ENCODE measurements at places on chromosomes 3 and 15.
A peak's percentile ranks its signal among the peaks of the same experiment; 100 is the strongest.

DNA sequence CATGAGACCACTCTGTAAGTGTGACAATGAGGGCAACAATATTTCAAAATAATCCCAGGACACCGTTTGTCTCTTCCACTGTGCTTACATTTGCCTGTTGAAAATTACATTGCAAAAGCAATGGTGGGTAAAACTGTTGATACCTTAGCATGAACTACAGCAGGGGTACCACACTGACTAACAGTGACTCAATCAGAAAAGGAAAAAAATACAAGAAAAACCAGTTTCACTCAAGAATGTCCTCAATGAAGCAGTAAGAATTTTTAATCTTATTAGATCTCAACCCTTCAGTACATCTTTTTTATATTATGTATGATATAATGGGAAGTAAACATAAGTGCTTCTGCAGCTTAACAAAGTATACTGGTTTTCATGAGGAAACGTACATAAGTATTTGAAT lies 1.6 kb upstream of the CCDC54 start:
- DNase-seq, result no peak

GRCh38 chr3:111509308-111509707 lies 32.7 kb upstream of the CD96 start:
- no peak for DNase-seq

- DNase-seq, result no peak
These were observed 26.2 kb upstream of the TFG start for GRCh38 chr3:100682854-100683760.

GRCh38 chr3:46713898-46714552 lies 3.6 kb downstream of the PRSS50 start:
- DNase-seq, result no peak

DNA sequence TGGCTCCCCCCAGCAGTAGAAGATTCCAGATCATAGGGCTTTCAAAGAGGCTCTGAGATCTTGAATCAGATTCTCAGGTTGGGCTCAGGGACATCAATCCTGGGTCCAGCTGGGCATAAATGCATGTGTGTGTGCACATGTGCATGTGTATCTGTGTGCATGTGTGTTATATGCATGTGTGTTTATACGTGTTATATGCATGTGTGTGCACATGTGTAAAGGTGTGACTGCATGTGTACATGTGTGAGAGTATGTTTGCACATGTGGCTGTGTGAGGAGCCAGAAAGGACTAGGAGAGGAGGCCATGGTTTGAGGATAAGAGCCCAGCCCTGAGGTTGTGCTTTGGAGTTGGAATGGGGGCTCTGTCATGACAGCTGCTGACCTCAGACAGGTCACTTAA lies 1.8 kb upstream of the MAPKAPK3 start:
- DNase-seq, result no peak

GRCh38 chr3:192850451-192850981 lies 67.1 kb downstream of the MB21D2 start:
- DNase-seq, result peak; percentile 27

DNA sequence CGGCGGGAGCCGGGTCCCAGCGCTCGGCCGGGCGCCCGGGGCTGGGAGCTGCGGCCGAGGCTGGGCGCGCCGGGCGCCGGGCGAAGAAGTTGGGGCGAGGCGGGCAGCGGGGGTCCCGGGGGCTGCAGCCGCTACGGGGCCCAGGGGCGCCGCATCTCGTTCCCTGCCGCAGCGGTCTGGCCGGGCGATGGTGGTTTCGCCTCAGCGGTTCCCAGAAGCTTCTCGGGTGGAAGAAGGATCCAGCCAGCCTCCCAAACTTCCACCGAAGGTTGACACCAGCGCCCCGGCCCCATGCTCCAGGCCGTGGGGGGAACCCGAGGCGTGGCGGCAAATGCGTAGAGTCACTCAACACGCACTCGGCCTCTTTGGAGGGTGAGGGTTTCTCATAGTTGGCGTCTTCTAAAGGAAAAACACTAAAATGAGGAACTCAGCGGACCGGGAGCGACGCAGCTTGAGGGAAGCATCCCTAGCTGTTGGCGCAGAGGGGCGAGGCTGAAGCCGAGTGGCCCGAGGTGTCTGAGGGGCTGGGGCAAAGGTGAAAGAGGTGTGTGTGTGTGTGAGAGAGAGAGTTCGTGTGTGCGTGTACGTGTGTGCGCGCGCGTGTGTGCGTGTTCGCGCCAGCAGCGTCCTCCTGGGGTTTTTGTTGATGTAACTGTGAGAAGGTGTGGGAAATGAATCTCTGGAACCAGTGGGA lies 940 bp downstream of the BOC start:
- no peak for DNase-seq

GRCh38 chr3:62597491-62597890 lies 224.1 kb upstream of the FEZF2 start:
- DNase-seq, result no peak

DNA sequence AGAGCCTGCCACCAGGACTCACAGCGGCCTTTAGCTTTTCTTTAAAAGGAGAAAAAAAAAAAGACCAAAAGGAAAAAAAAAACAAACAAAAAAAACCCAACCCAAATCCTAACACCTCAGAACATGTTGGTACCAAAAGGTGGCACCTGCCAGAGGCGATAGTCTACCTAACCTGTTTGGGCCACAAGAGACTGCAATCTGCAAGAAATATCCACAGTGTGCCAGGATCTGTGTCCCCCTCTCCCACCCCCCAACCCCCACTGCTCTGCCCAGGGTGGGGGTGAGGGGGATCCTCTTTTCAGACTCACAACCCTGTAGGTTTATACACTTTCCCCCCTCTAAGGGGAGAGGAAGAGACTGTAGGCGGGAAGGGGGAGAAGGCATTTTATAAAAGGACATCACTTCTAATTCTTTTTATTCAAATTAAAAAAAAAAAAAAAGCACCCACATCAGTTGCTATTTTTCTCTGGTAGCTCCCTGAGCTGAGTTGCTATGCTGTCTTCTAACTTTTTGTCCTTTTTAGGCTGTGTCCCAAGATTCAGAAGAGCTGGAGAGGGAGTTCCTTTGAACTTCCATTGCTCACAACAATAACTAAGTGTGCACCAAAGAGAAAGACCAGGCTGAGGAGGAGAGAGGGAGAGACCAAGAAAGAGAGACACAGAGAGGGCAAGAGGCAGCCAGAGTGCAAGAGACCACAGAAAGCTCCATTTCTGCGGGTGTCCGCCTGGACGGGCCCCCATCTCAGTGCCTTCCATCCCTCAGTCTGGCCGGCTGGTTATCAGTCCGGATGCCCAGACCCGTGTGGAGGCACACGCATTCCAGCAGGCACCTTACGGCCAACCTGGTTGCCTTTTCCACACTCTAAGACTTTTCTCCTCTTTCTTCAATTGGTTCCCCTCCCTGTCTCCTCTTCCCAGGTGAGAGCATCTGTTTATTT lies 48.9 kb downstream of the TLE3 start:
- DNase-seq, result no peak

DNA sequence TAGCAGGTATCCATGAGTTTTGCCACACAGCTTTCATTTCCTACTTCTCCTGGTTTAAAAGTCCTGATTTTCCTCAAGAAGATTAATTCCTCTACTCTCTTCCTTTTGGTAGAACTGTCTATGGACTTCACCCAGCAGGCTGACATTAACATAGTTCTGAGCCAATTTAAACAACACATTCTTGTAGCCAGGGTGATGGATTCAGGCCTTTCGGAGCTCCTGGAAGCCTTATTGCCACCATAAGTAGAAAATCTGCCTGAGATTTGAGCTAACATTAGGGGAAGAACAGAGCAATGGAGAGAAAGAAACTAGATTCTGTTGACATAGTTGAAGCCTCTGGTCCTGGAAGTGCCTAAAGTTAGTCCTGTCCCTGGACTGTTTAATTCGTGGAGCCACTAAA lies 449.8 kb downstream of the TAFA4 start:
- no peak for DNase-seq

DNA sequence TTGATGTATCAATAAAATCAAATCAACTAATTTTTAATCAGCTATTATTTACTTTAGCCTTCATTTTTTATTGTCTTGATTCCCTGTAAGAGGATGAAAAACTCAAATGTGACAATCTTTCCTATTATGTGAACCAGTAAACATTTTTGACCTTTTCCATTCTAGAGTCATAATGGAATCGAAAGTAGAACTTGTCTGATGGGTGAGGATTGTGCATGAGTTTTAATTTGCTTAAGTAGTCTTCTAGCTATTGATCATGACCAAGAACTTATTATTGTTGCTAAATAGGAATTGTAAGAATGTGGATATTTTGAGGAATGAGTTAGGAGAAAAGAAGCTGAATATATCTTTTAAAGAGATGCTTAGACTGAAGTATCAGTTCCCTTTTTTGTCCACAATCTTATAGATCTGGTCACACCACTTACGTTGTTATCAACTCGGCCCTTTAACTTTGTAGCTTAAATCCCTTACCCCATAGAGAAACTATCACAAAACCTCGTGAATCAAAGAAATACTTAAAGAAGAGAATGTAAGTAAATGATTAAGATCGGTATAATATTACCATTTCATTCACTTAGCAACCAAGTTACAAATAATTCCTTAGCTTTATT lies 147.3 kb downstream of the TP63 start:
- no peak for DNase-seq

DNA sequence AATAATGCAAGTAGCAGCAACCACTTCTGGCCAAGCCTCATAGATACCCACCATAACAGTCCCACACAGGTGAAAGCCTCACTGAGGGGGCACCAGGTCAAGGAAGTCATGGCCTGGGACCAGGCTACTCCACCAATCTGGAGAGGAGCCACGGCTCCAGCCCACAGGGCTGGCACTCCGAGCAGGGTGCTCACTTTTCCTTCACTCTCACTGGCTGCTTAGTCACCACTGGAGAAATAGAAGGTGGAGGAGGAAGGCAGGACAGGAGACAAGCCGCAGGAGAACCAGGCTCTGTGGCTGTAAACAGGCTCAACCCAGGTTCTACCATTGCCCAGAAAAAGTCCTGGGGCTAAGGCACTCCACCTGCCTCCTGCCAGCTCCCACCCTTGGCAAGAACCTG lies 1.2 kb downstream of the USP19 start:
- DNase-seq, result no peak

- no peak for DNase-seq
These were observed 8.6 kb upstream of the TCAIM start for GRCh38 chr3:44329946-44330345.

DNA sequence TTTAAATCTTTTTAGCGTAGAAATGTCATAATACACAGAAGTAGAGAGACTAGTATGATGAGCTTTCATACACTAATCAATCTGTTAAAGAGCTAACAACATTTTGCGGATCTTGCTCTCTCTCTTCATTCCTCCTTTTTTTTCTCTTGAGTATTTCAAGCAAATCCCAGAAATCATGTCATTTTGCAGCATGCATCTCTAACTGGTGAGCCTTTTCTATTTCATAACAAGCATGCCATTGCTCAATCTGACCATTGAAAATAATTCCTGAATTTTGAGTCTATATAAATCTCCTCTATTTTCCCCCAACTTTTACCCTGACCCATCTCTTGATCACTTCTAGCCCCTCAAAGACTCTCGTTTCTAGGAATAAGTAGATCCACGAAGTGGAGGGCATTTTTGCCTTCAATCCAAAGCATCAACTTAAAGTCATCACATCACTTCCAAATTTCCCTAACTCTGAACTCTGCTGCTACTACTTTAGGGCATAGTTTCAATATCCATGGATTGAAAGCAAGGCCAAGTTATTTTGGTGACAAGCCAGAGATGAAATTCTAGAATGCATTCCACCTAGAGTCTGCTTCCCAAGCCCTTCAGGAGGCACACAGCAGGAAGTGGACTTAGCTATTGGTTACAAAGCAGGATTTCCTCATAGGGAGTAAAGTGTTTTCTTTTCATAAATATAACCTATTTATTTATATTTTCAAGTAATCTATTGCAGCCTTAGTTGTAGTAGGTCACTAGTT lies 253.5 kb upstream of the ZPLD1 start:
- no peak for DNase-seq

GRCh38 chr3:24401090-24401810 lies 93.4 kb downstream of the THRB start:
- DNase-seq, result no peak

GRCh38 chr3:178341636-178342035 lies 194.6 kb upstream of the KCNMB2 start:
- DNase-seq, result no peak

GRCh38 chr3:2495746-2496145 lies 397.1 kb downstream of the CNTN4 start:
- DNase-seq, result no peak

DNA sequence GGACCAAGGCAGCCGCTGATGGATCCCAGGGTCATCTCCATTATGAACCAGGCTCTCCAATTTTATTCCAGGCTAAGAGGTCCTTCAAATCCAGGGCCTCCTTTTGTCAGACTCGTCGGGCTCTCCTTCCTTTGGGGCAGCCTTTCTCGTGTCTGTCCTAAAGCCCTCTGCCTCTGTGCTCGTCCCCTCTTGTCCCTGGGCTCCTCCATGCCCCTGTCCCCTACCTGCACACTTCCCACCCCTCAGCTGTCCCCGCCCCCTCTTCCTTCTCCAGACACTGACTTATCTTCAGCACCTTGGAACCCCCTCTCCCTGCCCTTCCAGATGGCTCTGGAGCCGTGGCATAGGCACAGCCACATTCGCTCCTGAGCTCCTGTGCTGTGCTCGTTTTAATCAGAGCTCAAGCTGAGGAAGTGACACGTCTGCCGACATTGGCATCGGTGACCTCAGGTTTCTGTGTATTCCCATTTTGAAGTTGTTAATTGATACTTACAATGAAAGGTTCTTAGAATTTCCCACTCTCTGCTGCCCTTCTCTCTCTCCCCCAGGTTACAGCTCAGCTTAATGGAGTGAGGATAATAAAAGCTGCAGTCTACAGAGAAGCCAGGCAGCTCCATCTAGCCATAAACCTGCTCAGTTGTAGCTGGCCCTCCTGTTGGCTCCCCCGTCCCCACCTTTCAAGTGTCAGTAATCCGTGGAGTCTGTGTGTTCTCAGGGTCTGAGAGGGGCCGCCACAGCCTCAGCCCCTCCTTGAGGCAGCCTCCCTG lies 51.1 kb upstream of the SEC22A start:
- DNase-seq, result no peak

- no peak for DNase-seq
These were observed 100.0 kb upstream of the LINGO1 start for GRCh38 chr15:77732514-77733335.

DNA sequence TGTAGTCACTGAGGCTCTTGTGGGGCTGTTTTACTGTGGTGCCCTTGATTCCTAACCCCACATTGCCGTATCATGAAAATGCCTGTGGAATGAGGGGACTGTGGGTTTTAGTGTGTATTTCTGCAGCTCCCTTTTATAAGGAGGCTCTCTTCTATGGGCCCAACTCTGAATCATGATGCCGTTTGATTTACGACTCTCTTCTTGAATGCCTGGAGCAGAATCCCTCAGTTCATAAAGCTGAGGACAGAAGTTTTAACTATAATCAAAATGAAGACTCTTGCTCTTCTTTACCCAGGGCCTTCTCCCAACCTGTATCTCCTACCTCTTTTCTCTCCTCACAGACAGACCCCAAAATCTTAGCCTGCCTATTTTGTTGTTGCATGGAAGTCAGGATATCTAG lies 109.5 kb downstream of the RARB start:
- no peak for DNase-seq

DNA sequence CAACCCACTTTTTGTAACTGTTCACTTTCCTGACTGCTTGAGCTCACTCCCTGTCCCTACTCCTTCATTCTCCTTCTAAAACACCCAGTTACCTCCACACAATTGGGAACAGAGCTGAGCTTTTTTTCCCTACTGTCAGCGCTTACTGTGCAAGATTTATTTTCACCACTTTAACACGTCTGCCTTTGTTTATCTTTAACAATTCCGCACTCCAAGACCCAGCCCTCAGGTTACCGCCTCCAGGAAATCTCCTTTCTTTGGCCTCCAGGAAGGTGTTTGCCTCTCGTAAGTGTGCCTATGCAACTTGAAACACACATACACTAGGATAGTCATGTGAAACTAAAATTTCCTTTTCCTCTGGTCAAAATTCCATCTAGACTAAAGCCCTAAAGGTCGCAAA lies 271.9 kb upstream of the TPRG1 start:
- no peak for DNase-seq
